Osteocyte (in vitro differentiated cells): ENCODE measurements at places on chromosomes 5 and 9. TPM values are rescaled to one million over a fixed set of nuclear protein-coding genes. Genes with fewer than 3 reads are reported as not detected.

DNA sequence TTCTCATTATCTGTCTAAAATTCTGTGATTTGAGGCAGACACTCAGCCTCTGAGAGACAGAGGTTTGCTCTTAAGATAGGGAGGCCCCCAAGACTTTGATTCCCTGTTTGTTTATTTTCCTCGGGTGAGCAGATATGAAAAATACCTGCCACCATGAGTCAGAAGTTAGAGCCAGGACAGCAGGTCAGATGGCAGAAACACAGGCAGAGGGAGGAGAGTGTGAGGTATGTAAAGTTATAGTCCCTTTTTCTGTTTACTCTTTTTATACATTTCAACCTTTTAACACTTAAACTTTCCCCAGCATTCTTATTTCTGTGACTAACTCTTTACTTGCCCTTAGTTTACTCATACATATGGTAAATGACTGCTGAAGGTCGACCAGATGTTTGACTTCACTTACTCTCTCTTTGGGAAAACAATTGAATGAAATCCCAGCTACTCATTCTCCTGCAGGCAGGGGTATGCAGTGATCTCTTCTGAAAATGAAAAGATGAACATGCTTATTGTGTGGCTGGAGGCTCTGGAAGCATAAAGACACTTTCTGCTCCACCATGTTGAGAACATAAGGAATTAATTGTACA is 383.8 kb downstream of the NTRK2 start:
- peaks cover 13% of the 10 kb centered on the region for H3K4me1 ChIP-seq
- H3K36me3 ChIP-seq = no peaks in the 10 kb centered on the region
- no peak overlapping the region for H3K4me3 ChIP-seq
- peaks cover 14% of the 10 kb centered on the region for H3K27me3 ChIP-seq
- H3K27ac ChIP-seq = peak overlapping the region; percentile 61

DNA sequence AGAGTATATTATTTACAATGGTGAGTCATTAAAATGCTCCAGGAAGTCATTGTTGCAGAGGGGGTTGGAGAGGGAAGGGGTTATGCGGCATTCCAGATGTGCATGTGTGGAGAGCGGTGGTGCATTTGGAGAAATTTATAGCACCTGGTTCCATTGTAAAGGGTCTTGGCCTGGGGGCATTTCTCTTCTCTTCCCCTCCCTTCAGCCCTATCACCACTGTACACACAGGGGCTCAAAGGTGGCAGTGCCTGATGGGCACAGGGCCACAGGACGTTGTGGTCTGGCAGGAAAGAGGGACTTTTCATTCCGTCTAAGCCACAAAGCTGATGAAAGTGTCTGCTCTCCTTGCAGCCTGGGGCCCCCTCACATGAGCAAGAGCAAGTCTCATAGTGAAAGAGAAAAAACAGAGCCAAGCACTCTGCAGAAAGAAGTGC is 442.4 kb upstream of the ZNF462 start:
- H3K4me3 ChIP-seq = no peak overlapping the region
- peaks cover 2% of the 10 kb centered on the region for H3K27me3 ChIP-seq
- no peak for DNase-seq
- no peaks in the 10 kb centered on the region for H3K36me3 ChIP-seq
- no peak overlapping the region for H3K27ac ChIP-seq

DNA sequence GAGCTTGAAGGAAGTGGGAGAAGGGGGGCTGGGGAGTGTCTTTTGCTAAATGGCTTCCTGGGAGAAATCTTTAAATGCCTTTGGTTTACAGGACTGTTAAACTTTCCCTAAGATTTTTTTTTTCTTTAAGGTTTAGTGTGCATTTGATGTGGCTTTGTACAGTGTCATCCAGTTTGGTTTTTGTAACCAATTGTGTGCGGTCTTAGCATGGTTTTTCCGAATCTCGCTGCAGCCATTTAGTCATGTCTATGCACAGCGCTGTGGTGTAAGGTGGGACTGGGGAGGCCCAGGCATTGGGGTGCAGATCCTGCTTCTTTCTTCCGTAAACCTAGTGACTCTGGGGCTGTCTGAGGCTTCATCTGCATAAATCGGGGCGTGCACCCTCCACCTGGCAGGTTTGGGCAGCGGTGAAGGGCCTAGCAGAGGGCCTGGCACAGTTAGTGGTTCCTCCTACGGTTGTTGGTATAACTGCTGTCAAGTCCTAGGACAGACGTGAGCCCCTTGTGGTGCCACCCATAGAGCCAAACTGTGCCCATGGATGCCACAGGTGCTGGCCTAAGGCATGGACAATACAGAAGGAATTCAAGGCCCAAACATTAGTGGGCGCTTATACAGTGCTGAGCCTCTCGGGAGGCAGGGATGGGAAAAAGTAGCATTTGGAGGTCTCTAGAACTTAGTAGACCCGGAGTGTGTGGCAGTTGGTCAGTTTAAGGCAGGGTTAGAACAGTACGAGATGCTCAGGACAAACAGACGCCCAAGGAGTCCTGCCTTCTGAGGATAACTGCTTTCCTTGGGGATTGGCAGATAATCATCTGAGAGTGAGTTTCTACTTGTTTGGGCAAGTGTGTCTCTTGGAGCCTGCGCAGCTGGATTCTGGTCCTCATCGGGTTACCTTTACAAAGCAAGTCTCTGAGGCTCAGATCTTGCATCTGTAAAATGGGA is 1.5 kb downstream of the PRRC2B start:
- peak overlapping the region; percentile 91 for H3K4me3 ChIP-seq
- peaks cover 53% of the 10 kb centered on the region for H3K4me1 ChIP-seq
- H3K27ac ChIP-seq = peak overlapping the region; percentile 96
- no peaks in the 10 kb centered on the region for H3K27me3 ChIP-seq
- DNase-seq = no peak

DNA sequence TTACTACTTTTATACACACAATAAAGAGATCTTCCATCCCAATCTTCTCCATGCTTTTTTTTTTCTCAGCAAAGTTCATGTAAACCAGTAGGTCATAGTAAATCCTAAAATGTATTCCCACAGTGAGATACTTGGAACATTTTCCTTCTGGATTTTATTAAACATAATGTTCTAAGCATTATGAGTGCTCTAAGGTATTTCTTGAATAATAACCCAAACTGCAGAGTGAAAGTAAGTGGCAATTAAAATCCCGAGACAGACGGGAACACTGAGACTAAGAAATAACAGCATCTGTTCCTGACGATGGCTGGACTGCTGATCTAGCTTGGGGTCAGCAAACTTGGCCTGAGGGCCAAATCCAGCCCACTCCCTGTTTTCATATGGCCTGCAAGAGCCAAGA is 359.8 kb downstream of the ARL15 start:
- no peak for DNase-seq
- no peaks in the 10 kb centered on the region for H3K4me1 ChIP-seq
- peaks cover 2% of the 10 kb centered on the region for H3K36me3 ChIP-seq

DNA sequence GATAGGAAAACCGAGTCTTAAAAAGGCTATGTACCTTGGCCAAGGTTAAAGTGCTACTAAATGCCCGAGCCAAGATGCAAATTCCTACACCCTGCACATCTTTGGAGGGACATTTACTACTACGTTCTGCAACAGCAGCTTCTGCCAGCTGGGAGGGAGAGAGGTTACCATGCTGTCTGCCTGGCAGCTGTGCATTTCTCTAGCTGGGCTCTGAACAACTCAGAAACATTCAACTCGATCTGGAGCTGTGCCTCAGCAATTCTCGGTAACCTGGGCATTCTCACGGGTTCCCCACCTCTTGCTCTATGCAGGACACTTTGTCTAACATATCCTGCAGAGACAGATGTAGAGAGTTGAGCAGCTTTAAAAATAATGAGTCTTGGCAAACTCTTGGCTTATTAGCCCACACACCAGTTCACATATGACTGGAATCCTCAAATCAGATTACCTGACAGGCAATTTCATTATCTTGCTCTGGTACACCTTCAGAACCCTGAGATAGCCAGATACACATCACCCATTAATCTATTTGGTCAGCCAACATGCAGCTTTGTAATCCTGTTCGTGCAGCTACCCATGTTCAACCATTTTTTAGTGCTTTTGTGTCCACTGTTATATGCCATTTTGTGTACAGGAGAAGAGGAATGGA is 115.8 kb downstream of the EFNA5 start:
- no peak overlapping the region for H3K4me3 ChIP-seq
- no peaks in the 10 kb centered on the region for H3K27me3 ChIP-seq
- H3K27ac ChIP-seq = no peak overlapping the region
- no peaks in the 10 kb centered on the region for H3K36me3 ChIP-seq
- no peak for DNase-seq

- no peaks in the 10 kb centered on the region for H3K4me1 ChIP-seq
- no peak for DNase-seq
- H3K4me3 ChIP-seq = no peak overlapping the region
Observed at GRCh38 chr5:160844177-160844576, 7.8 kb downstream of the ATP10B start.

- H3K27me3 ChIP-seq = no peaks in the 10 kb centered on the region
- H3K4me1 ChIP-seq = no peaks in the 10 kb centered on the region
- H3K27ac ChIP-seq = no peak overlapping the region
Observed at GRCh38 chr5:152956943-152957613, 533.4 kb upstream of the GRIA1 start.

GRCh38 chr9:132451276-132451675 is 41.3 kb downstream of the CFAP77 start:
- no peaks in the 10 kb centered on the region for H3K4me1 ChIP-seq
- H3K27me3 ChIP-seq = peaks cover 37% of the 10 kb centered on the region
- no peak overlapping the region for H3K4me3 ChIP-seq
- H3K27ac ChIP-seq = no peak overlapping the region

- H3K27ac ChIP-seq = no peak overlapping the region
- no peak overlapping the region for H3K4me3 ChIP-seq
- H3K36me3 ChIP-seq = no peaks in the 10 kb centered on the region
- H3K4me1 ChIP-seq = peaks cover 10% of the 10 kb centered on the region
Observed at GRCh38 chr9:113657765-113658544, 194.4 kb downstream of the RGS3 start.

DNA sequence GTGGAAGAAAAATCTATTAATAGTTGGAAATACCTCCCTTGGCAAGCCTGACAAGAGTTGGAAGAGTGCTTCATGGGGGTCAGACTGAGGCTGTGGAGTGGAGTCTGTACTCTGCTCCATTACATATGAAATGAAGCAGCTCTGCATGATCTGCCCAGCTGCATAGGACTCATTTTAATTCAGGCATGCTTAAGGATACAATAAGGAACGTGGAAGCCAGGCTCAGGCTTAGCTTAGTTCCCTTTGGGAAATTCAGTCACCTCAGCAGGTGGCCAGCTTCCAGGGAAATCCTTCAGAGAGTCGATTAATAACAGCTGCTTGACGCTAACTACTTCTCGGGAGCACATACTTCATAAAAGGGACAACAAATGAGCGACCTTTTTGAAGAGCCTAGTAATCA is 1672.9 kb upstream of the WWC1 start:
- H3K4me3 ChIP-seq = no peak overlapping the region
- H3K4me1 ChIP-seq = no peaks in the 10 kb centered on the region
- no peak overlapping the region for H3K27ac ChIP-seq

DNA sequence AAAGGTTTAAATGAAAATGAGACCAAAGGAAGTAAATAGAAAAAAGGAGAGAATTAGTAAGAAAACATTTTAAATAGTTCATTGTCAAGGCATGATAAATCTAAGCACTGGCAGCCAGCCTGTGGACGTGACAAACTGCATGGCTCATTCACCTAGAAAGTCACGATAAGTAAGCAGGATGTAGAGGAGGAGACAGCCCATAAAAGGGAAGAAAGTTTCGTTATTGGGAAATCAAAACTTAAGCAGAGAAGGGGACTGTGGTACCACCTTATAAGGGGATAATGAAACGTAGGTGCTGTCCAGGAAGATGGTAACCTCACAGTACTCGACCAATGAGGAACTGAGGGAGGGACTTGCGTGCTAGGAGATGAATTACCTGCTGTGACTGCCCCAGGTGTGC is 494.5 kb upstream of the GRAMD2B start:
- H3K4me3 ChIP-seq = no peak overlapping the region
- no peak overlapping the region for H3K27ac ChIP-seq
- no peaks in the 10 kb centered on the region for H3K27me3 ChIP-seq
- H3K36me3 ChIP-seq = peaks cover 8% of the 10 kb centered on the region
- H3K4me1 ChIP-seq = no peaks in the 10 kb centered on the region

DNA sequence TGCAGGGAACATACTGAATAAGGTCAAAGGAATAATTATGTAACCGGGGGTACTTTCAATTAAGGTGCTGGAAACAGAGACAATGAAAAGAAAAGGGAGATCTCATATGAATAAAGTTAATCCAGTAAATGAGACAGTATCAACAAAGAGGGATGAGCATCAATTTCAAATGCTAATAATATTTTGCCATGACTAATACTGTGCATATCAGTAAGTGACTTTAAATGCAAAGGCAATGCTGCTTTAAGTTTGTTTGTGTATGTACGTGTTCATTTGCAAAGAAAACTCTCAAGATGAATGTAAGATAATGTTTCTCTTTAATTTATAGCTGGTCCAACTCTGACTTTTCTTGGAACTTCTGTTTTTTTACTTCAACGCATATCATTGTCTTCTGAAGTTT is 139.9 kb downstream of the PDE4D start:
- DNase-seq = no peak
- H3K27me3 ChIP-seq = no peaks in the 10 kb centered on the region
- H3K36me3 ChIP-seq = no peaks in the 10 kb centered on the region

DNA sequence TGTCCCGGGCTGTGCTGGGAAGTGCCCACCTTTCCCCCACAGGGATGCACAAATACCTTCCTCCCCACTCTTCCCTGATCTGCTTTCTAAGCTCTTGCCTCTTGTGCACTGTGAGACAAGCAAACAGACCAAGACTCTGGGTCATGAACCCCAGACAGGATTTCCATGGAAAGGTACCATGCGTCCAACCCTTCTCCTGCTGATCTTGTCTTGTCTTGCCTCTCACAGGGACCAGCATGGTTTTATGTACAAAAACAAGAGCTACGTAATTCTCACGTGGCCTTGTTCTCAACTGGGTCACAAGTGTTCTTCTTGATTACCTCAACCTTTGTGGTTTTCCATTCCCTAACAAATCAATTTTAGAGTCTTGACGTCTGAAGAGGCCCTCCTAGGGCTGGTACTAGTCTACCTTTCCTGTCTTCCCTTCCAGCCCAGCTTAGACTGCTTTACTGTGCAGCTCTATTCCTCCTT is 176.5 kb upstream of the MAP3K1 start:
- no peak overlapping the region for H3K27ac ChIP-seq
- no peak overlapping the region for H3K4me3 ChIP-seq
- no peaks in the 10 kb centered on the region for H3K36me3 ChIP-seq
- H3K27me3 ChIP-seq = no peaks in the 10 kb centered on the region
- DNase-seq = no peak
- peaks cover 25% of the 10 kb centered on the region for H3K4me1 ChIP-seq

DNA sequence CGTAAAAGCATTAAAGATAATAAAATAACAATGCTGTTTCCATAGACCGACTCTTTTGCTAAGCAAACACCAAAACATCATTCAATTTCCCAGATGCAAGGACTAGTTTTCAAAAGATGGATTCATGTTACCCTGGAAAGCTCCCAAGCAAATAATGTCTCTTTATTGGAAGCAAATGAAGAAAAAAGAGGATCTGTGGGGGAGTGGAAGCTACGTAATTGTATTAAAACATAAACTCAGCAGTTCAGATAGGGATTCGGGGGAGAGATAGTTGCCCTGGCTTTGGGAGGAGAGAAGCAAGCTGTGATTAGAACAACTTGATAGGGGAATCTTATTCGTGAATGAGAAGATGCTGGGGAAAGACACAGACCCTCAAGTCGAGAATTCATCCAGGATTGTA is 491.0 kb upstream of the CLINT1 start:
- no peak overlapping the region for H3K27ac ChIP-seq
- H3K36me3 ChIP-seq = peaks cover 4% of the 10 kb centered on the region
- H3K27me3 ChIP-seq = no peaks in the 10 kb centered on the region
- no peak for DNase-seq
- no peak overlapping the region for H3K4me3 ChIP-seq

Gene MEIKIN
- total RNA-seq = not detected in 2 replicates

Gene DMRT3
- total RNA-seq = not detected in 2 replicates

Gene EPB41L4A
- total RNA-seq = 2.6 and 2.7 TPM in 2 replicates

Gene PCDHA9
- 1.7 and 1.8 TPM in 2 replicates for total RNA-seq

Gene ZBED3
- 18.0 and 21.0 TPM in 2 replicates for total RNA-seq

Gene NMUR2
- total RNA-seq = not detected in 2 replicates
